GM04504 (cell line): ENCODE measurements at places on chromosomes 5 and 9.

DNA sequence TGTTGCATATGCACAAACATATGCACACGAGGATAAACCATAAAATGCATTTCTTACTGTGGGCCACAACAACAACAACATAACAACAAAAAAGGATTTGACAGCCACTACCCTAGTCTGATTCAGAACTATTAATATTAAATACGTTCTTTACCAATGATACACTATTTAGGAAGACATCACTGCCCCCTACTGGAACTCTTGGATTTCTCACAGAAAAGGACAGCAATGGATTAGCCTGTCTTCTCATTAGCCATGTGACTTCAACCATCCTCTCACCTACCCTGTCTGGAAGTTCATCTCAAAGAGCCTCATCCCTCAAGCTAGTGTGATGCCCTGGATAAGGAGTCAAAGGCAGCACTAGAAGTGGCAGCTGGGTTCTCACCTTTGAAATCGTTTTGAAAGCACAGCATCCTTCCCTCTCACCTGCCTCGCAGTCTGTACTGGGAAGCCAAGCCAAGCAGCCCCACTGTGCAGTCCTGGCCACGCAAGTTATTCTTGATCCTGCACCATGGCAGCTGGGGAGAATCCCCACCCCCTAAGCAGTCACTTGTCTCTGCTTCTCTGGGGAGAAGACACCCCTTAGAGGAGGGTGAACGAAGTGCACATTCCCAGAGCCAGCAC is 64.6 kb downstream of the SH3TC2 start:
- DNase-seq, result peak; percentile 47

DNA sequence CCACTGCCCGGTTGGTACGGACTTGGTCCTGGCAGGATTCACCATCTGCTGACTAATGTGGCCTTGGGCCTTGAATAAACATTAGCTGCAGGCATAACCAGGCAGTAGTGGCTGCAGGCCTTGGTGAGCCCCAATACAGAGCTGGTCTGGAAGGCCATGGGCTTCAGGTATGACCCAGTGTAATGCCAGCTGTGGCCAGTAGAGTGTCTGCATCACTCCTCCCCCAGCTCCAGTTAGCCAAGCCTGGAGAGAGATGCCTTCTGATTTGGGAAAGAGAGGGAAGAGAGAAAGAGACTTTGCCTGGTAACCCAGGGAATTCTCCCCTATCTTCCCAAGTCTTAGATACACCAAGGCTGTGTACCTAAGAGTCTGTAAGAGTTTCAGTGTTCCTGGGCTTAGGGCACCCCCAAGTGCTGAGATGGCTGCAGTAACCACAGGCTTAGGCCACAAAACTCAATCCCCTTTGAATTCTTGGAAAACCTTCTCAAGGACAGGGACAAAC is 5.6 kb upstream of the C5 start:
- no peak for DNase-seq

DNA sequence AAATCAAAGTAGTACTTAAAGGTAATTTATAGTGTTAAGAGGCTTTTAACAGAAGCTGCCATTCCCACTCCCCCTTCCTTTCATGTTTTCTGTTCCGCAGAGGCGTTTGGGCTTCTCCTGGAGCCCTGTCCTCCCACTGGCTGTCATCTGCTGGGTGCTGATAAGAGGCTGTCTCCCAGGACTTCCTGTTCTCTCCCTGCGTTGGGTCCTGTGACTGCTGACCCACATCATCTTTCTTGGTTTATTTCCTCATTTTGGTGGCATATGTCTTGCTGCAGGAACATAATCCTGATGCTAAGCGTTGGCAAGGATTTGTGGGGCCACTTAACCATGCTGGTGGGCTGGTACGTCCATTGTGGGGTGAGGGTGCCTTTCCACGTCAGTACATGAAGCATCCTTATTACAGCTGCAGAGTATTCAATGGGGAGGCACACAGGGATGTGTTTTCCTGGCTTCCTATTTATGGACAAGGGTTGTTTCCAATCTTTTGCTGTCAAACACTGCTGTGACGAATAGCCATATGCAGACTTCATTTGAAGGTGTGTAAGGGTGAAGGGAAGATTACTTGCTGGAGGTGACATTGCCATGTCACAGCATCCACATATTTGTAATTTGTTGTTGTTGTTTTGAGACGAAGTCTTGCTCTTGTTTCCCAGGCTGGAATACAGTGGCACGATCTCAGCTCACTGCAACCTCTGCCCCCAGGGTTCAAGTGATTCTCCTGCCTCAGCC is 22.3 kb upstream of the RNF130 start:
- DNase-seq, result no peak

- DNase-seq, result no peak
These were observed 159.8 kb downstream of the SPATA31D1 start for GRCh38 chr9:82148426-82148810.

DNA sequence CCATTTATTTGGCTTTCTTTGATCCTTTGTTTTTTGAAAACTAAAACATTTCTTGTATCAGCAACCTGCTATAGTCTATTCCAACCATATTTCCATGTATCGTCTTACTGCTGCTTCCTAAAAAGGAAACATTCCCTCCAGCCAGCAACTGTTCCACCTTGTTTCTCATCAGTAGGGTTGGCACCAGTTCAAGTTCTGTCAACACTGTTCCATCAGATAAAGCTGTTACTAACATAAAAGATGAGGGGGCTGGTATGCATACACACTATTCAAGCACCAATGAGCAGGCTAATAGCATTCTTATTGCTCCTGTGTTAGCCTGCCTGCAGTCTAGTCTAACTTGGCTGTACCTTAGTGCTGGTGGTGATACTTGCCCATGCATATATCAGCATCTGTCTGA is 178.3 kb downstream of the CWC27 start:
- no peak for DNase-seq

DNA sequence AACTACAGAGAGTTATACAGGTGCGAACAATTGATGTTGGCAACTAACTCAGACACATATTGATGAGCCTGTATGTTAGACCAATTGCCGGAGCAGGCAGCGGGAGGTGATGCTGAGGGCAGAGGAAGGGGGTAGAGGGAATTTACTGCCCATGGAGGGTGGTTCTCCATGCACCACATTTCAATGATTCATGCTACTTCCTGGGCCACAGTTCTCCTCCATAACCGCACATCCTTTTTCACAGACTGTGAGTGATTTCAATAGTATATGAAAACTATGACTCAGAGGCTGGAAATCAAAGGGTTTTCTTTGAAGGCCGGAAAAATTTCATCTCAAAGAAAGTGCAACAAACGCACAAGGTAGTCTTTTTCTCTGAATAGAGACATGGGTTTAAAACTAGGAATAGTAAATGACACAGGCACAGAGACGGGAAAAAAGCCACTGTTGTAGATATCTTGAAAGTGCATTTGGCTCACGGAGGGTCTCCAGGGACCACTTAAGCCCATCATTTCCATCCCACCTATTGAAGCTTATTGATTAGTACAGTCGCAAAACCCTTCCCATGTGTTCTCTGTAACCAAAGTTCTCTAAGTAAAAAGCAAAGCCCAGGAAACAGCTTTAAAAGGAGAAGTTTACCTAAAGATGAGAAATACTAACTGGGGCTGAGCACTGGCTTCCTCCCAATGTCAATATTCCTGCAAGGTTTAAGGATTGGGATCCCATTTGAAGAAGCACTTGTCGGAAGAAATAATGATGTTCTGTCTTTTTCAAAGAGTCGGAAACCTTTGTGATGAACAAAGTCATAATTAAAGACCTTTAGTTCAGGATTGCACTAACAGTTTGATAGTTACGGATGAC is 28.0 kb upstream of the ADAM19 start:
- peak; percentile 64 for DNase-seq

DNA sequence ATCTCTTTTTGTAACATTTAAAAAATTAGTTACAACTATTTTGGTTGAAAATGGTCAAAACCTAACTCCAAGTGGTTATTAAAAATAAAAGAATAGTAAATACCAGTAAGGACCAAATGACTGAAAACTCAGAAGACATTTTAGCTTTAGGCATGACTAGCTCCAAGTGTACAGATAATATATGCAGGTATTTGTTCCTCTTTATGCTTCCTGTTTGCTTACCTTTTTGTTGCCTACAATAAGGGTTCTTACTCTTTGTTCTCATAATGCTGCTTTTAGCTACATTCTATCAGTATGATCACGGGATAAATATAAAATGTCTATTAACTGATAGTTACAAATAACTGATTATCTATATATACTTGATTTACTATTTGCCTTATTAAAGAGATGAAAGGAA is 259.6 kb downstream of the CDH12 start:
- no peak for DNase-seq

GRCh38 chr5:44385291-44385900 is 3.8 kb downstream of the FGF10 start:
- DNase-seq, result no peak

DNA sequence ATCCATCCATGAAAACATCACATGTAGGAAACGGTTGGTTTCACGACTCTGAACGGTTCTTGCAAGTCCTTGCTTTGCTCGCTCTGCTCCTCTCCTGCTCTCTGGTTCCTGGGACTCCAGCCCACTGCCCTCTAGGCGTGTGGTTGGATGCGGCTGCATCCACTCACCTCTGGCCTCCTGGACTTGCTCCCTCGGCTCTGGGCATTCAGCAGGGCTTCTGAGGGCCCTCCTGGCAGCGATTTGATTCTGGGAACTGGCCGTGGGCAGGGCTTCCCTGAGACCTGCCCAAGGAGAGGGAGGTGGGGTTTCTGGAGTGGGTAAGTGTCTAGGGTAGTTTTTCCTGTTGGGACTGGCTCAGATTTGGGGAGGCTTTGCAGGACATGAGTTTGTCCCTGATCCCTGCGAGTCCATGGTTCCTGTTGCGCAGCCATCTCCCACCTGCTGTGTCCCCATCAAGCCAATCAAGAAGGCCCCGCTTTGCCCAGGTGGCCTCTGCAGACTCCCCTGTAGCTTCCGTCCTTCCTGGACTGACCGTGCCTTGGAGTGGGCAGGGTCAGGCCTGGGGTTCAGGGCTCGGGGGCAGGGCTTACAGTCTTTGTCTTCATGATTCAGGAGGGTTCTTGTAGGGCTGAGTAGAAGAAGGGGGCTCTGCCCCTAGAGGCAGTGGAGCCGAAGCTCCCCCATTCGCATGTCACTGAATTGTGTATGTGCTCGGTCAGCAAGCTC is 192.3 kb downstream of the CACNA1B start:
- no peak for DNase-seq

DNA sequence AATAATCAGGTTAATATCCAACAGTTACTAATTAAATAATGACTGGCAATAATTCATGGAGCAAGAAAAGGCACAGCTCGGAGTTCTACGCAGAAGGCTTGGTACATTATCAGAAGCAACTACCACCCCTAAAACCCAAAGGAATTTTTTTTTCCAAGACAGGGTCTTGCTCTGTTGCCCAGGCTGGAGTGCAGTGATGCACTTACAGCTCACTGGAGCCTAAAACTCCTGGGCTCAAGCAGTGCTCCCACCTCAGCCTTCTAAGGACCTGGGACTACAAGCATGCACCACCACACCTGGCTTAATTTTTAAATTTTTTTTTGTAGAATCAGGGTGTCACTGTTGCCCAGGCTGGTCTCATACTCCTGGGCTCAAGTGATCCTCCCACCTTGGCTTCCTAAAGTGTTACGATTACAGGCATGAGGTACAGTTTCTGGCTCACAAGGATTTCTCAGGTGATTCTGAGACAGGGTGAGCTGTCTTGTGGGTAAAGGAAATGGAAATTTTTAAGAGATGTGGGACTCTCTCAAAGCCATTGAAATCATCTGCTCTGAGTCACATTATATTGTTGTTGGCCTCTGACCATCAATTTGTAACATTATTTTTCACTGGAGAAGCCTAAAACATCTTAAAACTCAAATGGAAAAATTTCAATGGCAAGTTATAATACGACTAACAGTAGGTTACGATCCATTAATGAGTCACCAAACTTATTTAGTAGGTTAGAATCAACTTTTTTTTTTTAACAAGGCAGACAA is 19.7 kb upstream of the HSDL2 start:
- DNase-seq, result peak; percentile 17

DNA sequence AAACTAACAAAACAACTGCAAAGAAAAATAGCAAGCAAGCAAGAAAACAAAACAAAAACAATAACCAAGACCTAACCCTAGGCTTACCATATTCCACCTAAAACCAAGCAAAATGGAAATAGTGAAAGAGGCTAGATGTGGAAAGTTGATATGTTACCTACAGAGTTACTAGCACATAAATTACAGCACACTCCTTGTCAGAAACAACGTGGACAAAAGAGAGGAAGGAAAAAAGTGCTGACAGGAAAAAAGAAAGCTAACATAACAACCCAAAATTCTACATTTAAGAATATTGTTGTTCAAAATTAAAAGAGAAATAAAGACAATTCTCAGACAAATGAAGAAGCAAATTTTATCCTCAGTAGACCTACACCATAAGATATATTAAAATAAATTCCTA is 812.8 kb upstream of the NUDT12 start:
- DNase-seq, result no peak

GRCh38 chr9:102253099-102253498 is 514.7 kb upstream of the GRIN3A start:
- no peak for DNase-seq

DNA sequence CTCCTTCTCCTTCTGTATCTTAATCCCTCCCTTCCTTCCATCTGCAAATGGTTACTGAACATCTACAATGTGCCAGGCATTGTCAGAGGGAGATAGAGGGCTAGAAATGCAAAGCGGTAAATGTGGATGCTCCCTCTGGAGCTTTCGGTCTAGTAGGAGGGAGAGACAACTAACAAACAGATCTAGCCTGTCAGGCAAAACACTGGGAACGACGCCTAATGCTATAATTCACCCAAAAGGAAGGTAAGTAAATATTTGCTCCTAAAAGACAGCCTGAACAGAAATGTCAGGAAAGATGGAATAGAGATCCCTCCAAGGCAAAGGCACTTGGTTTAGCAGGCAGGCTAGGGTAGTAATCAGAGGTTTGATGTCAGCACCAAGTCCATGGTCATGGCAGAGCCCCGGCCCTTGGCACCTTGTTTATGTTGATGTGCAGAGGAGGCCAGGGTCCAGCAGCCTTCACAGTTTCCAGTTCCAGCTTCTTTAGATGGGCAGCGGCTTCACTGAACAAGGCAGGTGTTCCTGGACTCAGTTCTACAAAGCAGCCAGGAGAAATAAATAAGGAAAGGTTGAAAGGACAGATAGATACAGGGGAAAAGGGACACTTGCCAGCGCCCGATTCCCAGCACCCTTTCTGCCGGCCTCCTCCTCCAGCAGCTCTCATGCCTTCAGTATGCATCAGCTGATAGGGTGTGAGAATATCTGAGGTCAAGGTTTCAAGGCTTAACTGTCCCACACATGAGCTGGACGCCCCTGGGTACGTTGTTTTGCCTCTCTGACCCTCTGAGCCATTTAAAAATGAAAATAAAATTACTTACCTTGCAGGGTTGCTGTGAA is 46.5 kb upstream of the FRRS1L start:
- DNase-seq, result no peak

DNA sequence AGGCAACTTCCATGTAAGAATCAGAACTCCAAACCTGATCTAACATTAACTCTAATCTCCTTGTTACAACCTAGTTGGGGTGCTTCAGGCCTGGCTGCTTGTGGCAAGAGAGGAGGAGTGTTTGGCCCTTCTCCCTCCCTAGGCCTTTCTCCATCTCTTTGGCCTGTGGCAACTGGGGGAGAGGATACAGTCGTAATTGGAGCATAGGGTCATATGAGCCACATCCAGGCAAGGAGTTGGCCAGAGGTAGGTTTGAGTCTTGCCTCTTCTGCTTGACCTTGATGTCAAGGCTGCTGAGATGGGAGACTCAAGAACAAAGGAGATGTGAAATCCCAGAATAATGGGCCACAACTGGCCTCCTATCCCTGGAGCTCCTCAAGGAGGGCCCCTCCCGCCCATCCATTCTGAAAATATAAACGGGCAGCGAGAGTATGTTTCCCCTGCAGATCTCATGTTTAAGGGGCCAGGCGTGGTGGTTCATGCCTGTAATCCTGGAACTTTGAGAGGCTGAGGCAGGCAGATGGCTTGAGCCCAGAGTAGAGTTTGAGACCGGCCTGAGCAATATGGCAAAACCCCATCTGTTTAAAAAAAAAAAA is 59.3 kb upstream of the ANGPTL2 start:
- DNase-seq, result no peak

- DNase-seq, result no peak
These were observed 38.9 kb downstream of the BICD2 start for GRCh38 chr9:92725766-92726165.
